ENCODE measurements at places on chromosomes 13 and 19. TPM values are rescaled to one million over a fixed set of nuclear protein-coding genes. Genes with fewer than 3 reads are reported as not detected.

The ZNF569 gene
- total RNA-seq: 5.0 TPM

The GJA3 gene
- 0.96 TPM for total RNA-seq

The CYP4F3 gene
- not detected for total RNA-seq

The TMIGD2 gene
- total RNA-seq: not detected

The PRR12 gene
- total RNA-seq: 11.5 TPM

GRCh38 chr19:798415-799075 lies 1.3 kb downstream of the PTBP1 start:
- DNase-seq: no peak

- no peak for DNase-seq
Measured at GRCh38 chr19:16373532-16373931, 48.9 kb downstream of the KLF2 start.

DNA sequence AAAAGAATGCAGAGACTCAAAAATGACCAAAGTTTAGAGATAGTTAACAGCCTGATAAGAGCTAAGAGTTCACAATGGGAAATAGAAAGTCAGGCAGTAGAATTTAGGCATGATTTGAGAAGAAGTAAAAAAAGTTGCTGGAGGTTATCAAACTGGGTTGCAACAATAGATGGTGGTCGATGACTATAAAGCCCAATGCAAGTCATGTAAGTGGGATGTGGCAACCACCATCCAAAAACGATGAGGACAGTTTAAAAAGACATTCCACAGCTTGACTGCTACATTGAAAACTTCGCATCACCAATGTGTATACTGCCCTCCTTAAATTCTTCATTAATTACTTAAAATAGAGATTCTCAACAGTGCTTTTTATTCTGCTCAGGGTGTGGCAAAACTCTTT lies 19.7 kb downstream of the ELF1 start:
- DNase-seq: no peak

GRCh38 chr19:51327066-51328001 lies 14.6 kb downstream of the VSIG10L start:
- DNase-seq: no peak

DNA sequence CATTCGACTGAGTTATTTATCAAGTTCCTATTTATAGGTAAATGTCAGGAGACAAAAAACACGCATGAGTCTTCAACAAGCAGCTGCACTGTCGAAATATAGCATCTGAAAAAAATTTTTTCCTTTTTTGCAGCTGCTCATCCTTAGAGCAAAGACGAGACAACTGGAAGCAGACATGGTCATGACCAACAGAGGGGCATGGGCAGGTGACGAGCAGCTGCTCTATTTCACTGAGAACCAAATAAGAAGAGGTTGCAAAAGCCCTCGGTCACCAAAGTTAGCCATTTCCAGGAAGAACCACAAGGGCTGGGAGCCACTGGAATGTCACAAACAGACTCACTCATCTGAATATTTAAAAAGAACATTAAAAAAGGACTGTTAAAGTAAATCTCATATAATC lies 22.2 kb downstream of the SOHLH2 start:
- DNase-seq: no peak

DNA sequence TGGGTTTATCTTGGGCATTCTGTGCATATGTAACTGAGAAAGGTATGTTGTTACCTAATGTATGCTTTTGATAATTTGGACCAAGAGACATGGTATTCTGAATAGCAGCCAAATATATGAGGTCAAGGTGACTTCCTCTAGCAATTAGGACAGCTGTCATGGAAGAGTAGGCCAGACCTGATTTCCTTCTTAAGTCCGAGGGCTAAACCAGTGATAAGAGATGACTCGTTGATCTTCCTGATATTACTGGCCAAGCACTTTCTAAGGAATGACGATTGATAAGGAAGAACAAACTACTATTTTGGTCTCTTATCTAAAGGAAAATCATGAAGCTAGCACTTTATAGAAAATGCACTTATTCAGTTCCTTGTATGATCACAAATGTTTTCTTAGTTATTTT lies 42.7 kb downstream of the ARHGAP35 start:
- no peak for DNase-seq

DNA sequence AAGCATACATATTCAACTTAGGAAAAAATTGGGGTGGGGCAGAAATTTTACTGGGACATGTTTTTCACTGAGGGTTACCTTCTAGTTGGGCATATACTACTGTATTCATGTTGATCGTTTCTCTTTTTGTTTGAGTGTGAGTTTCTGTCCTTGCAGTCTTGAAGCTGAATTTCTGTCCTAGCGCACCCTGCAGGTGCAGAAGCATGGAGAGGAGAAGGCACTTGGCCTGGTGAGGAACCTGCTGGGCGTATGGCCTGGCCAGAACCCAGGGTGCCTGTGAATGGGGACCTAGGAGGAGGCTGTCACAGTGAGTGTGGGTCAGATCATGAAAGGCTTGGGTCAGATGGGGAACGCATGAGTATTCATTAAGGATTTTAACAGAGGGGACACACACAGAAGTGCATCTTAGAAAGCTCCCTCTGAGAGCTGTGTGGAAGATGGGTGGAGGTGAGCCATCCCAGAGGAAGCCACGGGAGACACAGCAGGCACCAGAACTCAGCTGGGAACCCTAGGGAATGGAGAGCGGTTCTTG lies 36.8 kb downstream of the SERP2 start:
- DNase-seq: no peak

- no peak for DNase-seq
Measured at GRCh38 chr13:97205465-97205864, 16.7 kb upstream of the MBNL2 start.

- no peak for DNase-seq
Measured at GRCh38 chr19:52992109-52993004, 21.4 kb upstream of the ERVV-1 start.

- no peak for DNase-seq
Measured at GRCh38 chr13:36888645-36889044, 31.4 kb downstream of the SMAD9 start.

GRCh38 chr19:54129617-54129996 lies 8.0 kb upstream of the CNOT3 start:
- DNase-seq: no peak

DNA sequence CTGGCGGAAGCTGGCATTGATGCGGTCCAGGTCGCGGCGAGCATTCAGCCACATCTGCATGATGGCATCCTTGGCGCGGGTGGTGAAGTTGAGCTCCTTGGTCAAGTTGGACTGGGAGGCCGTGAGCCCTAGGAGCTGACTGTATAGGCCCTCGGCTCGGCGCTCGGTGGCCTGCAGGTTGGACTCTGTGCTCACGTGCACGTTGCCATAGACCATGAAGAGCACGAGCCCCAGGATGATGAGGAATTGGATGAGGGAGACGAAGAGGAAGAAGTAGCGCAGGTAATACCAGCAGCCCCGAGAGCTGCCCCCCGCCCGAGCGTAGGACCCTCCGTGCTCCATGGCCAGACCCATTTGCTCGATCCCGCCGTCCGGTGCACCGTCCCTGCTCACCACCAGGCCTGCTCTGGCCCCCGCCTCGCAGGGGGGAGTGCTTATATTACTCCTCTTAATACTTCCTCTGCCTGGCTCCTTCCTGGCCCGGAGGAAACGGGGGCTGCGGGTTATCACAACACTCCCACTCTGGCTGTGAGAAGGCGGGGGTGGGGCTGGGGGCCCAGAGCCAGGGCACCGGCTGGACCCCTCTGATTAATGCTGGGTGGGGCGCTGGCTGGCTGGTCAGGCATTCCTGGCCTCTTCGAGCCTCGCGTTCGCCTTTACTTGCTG lies at the start of gene PLVAP:
Gene PLVAP (minus strand): TSS at position 408 of the 666 bp plus-strand sequence. CDS start 54 bp downstream, at position 354.
- DNase-seq: no peak

GRCh38 chr19:49930483-49931011 lies 1.2 kb upstream of the NUP62 start:
- no peak for DNase-seq
